Stimulated activated CD4-positive, alpha-beta T cell treated with anti-CD3 and anti-CD28 coated beads, TNF-alpha, amount 100 ng/mL, for 1 hour (primary cell): ENCODE measurements at places on chromosomes 1 and 21.

GRCh38 chr1:88911161-88911560 is 19.8 kb upstream of the GTF2B start:
- no peak for DNase-seq

GRCh38 chr1:110850145-110850544 is 22.8 kb upstream of the CD53 start:
- DNase-seq, result no peak

DNA sequence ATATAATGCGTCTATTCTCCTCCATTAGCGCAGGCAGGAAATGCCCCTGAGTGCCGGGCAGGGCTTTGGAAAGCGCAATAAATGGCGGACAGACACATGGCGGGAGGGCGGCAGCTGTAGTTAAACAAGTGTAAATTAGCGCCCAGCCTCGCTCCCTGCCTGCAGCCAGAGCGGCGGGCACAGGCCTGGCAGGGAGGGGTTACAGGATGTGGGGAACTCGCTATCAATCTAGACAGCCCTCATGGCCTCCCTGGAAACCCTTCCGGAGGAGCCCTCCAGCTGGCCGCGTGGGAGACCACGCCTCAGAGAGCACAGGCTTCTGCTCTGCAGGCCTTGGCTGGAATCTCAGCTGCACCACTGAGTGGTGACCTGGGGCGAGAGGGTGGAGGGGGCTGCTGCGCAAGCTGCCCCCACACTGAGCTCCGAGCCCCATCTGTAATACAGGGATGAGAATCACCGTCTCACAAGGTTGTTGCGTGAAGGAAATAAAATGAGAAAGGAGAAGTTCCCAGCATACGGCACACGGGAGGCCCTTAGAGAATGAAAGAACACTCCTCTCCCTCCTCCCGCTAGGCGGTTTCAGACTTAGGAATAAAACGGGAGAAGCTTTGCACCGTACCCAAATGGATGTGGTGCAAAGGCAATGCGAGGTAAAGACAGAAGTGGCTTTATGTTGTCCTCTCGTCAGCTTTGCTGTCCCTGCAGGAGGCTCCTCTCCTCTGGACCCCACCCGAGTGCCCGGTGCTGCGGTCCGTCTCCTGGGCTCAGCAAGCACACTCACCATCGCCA is 167.2 kb upstream of the POU3F1 start:
- no peak for DNase-seq

DNA sequence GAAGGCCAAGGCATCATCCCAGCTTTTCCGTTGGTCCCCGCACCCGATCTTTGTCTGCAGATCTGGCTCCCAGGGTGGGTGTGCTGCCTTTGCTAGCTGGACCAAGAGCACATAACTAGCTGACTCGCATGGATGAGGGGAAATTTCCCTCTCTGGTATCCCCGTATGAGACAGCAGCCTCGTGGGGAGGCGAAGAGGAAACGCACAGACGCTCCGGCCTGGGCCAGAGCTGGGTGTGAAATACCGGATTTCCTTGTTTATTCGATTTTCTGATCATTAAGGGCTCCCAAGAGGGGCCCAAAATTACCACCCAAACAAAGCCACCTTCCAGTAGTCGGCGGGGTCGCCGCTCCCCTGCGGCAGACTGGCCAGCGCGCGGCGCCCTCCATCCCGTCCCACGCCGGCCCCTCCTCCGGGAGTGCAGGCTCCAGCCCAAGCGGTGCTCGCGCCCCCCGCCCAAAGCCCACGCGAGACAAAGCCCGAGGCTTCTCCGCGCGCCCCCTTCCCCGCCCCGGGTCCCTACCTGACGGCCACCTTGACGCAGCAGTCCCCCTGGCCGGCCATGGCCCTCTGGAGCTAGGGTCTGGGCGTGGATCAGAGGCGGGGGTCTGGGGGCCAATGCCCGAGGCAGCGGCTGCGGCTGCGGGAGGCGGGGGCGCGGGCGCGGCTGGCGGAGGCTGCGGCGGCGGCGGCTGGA is 546 bp downstream of the KIF21B start:
- no peak for DNase-seq

- no peak for DNase-seq
Observed at GRCh38 chr1:156476501-156477298, 23.9 kb downstream of the MEF2D start.

- no peak for DNase-seq
Observed at GRCh38 chr1:215376544-215377264, 190.4 kb upstream of the KCTD3 start.

GRCh38 chr1:197649188-197649587 is 126.1 kb downstream of the DENND1B start:
- no peak for DNase-seq

DNA sequence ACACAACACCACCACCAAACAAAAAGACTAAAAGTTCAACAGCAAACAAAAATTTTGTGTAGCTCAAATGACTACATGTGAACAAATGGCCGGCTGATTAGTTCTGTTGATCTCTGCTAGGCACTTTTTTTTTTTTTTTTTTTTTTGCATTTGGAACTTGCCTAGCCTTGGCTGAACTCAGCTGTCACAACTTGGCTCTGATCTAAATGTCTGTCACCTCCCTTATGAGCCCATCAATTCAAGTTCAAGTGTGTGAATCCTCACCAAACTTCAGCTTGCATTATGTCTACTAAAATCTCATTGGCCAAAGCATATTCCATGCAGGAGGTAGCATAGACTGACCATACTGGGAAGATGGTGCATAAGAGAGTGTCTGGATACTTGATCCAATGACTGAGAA is 606.5 kb upstream of the ADGRL4 start:
- no peak for DNase-seq

GRCh38 chr1:2194319-2194897 is at the start of gene FAAP20:
FAAP20 (minus strand) TSS chr1:2194772; CDS start chr1:2194749, 23 bp downstream.
- no peak for DNase-seq

GRCh38 chr1:159924025-159924790 is 1.1 kb downstream of the TAGLN2 start:
- peak; percentile 35 for DNase-seq

DNA sequence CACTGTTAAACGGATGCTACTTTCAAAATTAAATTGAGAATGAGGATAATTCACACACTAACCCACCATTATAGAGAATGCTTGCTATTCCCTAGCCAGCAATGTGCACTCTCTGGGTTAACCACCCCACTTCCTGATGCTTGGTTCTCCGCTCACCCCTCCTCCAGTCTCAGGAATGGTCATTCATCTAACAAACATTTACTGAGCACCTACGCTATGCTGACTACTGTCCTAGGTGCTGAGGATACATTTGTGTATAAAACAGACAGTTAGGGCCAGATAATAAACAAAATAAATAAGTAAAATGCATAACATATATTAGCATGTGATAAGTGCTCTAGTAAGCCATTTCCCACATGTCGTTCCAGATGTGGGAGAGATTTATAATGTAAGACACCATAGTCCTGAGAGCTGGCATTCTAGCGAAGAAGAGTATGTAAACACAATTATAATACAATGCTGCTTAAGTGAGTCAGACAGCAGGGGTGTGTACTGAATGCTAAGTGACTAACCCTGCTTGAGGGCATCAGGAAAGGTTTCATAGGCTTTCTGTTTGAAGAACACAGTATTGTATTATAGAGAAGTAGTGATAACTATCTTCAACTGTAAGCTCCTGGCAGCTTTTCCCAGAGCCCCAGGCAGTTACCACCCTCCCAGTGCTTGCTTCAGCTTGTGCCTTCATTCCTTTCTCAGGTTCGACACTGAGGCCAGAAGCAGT is 126.7 kb upstream of the CACHD1 start:
- DNase-seq, result no peak

DNA sequence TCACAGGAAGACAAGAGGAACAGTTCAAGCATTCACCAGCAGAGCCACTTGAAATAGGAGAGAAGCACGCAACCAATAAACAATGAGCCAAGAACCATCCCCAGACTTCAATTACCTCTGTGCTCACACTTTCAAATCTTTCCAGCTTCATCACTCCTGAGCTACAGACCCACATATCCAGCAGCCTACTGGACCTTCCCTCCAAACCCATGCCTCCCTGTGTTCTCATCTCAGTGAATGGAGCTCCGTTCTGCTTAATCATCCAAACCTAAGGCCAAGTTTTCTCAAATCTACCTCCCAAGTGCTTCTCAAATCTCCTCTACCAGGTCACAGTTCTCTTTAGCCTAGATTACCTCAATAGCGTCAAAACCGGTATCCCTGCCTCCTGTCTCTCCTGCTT is 3.7 kb downstream of the PEF1 start:
- no peak for DNase-seq

DNA sequence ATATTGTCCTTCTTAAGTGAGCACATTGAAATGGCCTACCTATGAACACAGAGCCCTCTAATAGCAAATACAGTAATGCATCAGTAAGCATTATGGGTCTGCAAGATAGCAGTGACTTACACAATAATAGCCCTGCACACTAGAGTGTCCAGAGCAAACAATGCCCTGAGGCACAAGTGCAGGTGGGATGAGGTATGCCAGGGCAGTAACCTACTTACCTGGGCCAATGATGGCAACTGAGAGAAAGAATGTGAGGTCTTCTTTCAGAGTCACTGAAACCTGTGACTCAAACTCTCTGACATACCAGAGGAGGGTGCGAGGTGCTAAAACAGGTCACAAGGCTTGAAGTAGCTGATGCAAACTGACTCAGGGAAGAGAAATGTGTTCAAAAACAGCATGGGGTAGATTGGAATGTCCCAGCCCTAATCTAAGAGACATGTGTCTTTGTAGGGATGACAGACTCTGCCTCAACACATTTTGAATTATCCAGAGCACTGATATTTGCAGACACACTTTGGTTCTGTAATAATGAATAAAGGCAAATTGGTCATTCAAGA is 168.5 kb upstream of the RUNX1 start:
- no peak for DNase-seq

DNA sequence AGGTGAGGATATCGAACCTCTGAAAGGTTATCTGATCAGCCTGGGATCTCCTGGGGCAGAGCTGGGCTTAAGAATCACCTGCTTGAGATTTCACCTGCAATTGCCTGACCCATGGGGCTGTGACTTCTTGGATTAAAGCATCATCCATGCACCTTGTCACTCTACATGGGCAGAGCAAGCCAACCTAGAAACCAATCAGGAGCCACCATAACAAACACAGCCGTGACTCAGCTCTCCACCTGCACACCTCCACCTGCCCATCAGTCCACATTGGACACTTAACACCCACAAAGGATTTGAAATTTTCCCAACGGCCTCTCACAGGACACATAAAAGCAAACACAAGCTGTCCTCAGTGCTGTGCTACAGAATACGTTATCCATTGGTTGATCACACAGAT is 35.1 kb upstream of the ETS2 start:
- DNase-seq, result no peak

DNA sequence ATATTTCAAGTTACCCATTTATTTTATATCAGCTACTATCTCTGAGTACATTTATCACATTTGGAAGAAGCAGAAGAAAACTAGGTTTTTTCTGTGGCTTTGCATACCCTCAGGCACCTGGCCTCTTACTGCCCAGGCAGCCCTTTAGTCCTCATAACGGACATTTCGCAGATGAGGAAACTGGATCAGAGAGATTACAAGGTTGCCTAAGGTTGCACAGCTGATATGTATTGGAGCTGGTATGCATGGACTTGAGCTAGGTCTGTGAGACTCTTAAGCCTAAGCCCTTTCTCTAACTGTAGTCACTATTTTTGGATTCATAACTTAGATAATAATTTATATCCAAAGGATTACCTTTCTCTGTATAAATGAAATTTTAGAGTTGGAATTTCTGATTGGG is 4.0 kb downstream of the CNIH3 start:
- DNase-seq, result no peak

GRCh38 chr1:90973897-90974798 is 47.7 kb downstream of the ZNF644 start:
- no peak for DNase-seq

GRCh38 chr1:207883104-207883651 is 27.7 kb downstream of the CD34 start:
- DNase-seq, result no peak

DNA sequence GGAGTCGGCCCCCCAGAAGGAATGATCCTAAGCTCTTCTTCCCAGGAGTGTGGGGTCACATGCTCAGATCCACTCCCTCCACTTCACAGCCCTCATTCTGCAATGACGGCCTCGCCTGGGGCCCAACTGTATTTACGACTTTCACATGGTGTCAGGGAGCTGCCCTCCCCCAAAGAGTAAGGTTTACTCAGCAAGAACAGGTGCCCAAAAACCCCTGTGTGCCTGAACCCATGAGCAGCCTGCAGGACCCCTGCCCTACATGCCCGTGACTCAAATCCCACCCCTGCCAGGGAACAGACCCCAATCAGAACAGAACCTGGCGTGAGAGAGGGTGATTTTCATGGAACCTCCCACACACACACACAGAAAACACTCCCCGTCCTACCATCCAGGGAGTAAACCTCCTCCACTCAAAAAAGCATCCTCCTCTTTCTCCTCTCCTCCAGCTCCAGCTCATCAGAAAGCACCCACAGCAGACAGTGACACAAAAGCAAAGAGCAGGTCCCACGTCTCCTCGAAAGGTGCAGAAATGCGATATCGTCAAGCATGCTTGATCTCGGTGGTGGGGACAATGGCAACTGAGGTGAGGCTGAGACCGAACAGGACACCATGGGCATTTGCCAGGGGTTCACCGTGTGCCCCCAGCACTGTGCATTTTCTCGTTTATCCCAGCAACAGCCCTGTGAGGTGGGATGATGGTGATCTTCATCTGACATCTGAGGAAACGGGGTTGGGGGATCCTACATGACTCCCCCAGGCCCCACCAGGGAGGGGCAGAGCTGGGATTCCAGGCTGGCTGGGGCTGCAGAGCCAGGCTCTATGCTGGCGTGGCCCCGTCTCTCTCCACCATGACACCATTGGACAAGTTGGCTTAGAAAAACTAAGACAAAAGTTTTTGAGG is 397.9 kb downstream of the NPHP4 start:
- no peak for DNase-seq

GRCh38 chr1:89064632-89065031 is 376 bp downstream of the GBP1 start:
- no peak for DNase-seq

- no peak for DNase-seq
Observed at GRCh38 chr1:183244466-183244865, 58.4 kb downstream of the LAMC2 start.

- DNase-seq, result no peak
Observed at GRCh38 chr1:25572708-25573590, 29.5 kb downstream of the LDLRAP1 start.

GRCh38 chr1:59415881-59416280 is 119.0 kb downstream of the FGGY start:
- no peak for DNase-seq

DNA sequence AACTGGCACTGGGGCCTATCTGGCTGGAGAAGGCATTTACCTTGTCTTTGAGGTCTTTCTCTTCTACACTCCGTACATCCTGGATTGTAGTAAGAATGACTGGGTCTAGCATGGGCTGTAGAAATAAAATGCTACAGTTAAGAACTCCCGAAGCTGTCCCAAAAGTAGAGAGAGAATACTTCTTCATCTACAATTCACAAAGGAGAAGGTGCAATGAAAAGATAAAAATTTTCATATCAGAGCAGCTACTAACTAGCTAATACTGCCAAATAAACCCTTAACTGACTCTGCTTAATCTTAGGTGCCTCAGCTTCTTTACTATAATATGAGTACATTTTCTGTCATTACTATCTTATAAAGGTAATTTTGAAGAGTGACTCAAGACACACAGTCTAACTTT is 55.6 kb downstream of the USP24 start:
- no peak for DNase-seq
